ENCODE measurements at places on chromosomes 11 and 22. TPM values are rescaled to one million over a fixed set of nuclear protein-coding genes. Genes with fewer than 3 reads are reported as not detected.

DNA sequence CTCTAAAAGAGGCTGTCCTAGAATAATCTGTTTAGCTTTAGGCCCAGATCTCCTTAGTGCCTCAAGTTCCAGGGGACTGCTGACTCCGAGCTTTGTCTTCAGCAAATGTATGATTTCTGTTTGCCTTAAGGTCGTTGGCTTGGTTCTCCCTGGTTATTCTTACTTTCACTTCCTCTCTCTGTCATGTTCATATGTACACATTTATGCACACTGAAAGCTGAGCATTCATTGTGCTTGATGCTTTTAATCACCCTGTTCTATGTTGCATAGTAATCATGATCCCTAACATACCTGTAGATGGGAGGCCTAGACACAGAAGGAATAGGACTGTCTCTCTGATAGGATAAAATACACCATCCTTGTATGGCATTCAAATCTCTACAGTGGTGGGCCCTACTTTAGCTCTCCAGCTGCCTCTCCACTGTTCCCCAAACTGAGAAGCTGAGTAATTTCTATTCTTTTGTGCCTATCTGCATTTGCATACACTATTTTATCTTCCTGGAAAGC lies 7.2 kb downstream of the PPFIBP2 start:
- no peaks in the 10 kb centered on the region for H3K36me3 ChIP-seq
- peak overlapping the region; percentile 20 for H3K4me3 ChIP-seq
- DNase-seq = no peak
- no peaks in the 10 kb centered on the region for H3K4me1 ChIP-seq

GRCh38 chr22:41435560-41435959 lies 11.0 kb downstream of the TOB2 start:
- H3K4me1 ChIP-seq = peaks cover 5% of the 10 kb centered on the region
- DNase-seq = no peak
- no peak overlapping the region for H3K27ac ChIP-seq
- peaks cover 48% of the 10 kb centered on the region for H3K36me3 ChIP-seq

- DNase-seq = no peak
- H3K36me3 ChIP-seq = no peaks in the 10 kb centered on the region
- H3K27me3 ChIP-seq = no peaks in the 10 kb centered on the region
- H3K4me3 ChIP-seq = no peak overlapping the region
Measured at GRCh38 chr11:2752204-2752770, 52.5 kb upstream of the KCNQ1OT1 start.

GRCh38 chr11:68934666-68935065 lies 31.0 kb downstream of the IGHMBP2 start:
- H3K27ac ChIP-seq = no peak overlapping the region
- no peaks in the 10 kb centered on the region for H3K4me1 ChIP-seq
- peaks cover 55% of the 10 kb centered on the region for H3K36me3 ChIP-seq
- H3K4me3 ChIP-seq = no peak overlapping the region

DNA sequence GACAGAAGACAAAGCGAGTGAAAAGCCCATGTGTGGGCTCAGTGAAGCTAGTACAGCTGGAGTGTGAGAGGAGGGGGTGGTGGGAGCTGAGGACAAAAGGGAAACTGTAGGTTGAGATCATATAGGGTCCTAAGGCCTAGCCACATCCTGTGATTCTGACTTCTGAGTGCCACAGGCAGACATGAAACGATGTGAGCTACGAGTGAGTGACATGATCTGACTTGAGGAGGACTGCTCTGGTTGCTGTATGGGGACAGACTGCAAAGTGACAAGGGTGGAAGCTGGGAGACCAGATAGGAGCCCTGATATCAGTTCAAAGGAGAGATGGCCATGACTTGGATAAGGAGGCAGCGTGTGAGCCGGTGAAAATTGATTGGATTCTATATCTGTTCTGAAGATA lies 85.4 kb downstream of the MICAL2 start:
- H3K27ac ChIP-seq = peak overlapping the region; percentile 83
- no peaks in the 10 kb centered on the region for H3K36me3 ChIP-seq
- peaks cover 59% of the 10 kb centered on the region for H3K4me1 ChIP-seq
- peak overlapping the region; percentile 97 for H3K4me3 ChIP-seq
- DNase-seq = peak; percentile 63
- H3K27me3 ChIP-seq = no peaks in the 10 kb centered on the region

DNA sequence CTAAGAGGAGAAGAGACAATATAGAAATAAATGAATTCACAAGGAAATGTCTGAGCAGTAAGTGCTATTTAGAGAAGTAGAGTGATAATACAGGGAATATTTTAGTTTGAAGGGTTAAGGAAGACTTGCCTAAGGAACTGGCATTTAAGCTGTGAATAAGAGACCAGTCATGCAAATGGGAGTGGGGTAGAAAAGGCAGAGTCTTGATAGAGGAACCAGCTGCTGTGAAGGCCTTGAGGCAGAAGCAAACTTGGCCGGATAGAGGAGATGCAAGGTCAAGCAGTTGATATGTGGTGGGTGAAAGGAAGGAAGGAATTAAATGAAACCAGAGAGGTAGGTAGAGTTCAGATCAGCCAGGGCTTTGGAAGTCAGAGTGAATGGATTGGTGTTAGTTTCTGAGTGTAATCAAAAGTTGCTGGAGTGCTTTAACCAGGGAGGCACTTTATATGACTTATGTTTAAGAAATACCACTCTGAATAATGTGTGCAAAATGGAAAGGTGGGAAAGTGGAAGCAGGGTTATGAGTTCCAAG lies 198.4 kb upstream of the SESN3 start:
- no peaks in the 10 kb centered on the region for H3K4me1 ChIP-seq
- H3K36me3 ChIP-seq = no peaks in the 10 kb centered on the region
- H3K4me3 ChIP-seq = no peak overlapping the region
- DNase-seq = no peak
- H3K27ac ChIP-seq = no peak overlapping the region

GRCh38 chr11:70713988-70714665 lies 315.8 kb downstream of the CTTN start:
- no peak overlapping the region for H3K27ac ChIP-seq
- no peaks in the 10 kb centered on the region for H3K36me3 ChIP-seq
- no peaks in the 10 kb centered on the region for H3K27me3 ChIP-seq
- H3K4me3 ChIP-seq = no peak overlapping the region
- no peaks in the 10 kb centered on the region for H3K4me1 ChIP-seq

DNA sequence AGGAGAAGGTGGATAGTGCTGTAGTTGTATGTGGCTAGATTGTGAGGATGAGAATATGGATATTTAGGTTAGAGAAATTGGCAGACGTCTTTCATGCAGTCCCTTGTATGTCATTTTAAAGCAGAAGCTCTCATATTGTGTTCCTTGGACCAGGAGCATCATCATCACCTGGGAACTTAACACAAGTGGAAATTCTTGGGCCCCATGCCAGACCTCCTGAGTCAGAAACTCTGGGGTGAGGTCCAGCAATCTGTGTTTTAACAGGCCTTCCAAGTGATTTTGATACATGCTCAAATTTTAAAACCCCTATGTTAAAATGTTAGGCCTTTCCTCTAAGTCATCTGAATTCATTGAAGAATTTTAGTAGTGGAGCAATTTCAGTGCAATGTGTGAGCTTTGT lies 34.8 kb downstream of the JHY start:
- no peak overlapping the region for H3K4me3 ChIP-seq
- H3K36me3 ChIP-seq = no peaks in the 10 kb centered on the region
- DNase-seq = no peak
- no peaks in the 10 kb centered on the region for H3K27me3 ChIP-seq

DNA sequence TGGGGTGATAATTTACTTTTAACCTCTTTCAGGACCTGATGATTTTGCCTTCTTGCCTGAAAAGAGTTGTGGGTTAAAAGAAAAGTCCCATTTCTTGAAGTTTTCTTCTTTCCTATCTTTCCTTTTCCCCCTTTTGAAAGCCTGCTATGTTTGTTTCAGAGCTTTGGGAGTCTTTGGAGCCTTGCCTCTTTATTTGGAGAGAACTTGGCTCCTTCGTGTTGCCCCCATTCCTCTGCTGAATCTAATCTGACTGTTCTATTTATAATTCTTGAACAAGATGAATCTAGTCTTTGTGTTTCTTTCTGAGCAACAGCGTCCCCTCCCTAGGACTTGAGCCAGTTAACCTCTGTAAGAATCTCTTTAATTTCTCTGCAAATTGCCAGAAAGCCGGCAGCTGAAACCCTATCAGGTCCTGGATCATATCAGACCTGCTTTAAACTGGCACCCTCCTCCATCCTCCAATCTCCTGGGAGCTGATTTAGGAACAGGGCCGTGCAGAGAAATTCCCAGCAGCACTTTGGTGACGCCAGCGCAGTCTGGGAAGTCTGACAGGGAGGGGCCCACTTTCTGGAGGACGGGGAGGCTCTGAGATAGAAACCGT lies 289.1 kb upstream of the SORL1-AS1 start:
- no peak for DNase-seq
- H3K4me1 ChIP-seq = no peaks in the 10 kb centered on the region
- H3K36me3 ChIP-seq = no peaks in the 10 kb centered on the region
- H3K27me3 ChIP-seq = no peaks in the 10 kb centered on the region

GRCh38 chr11:122494221-122494620 lies 161.3 kb upstream of the UBASH3B start:
- no peaks in the 10 kb centered on the region for H3K36me3 ChIP-seq
- H3K27me3 ChIP-seq = no peaks in the 10 kb centered on the region
- DNase-seq = no peak
- H3K4me3 ChIP-seq = no peak overlapping the region
- no peaks in the 10 kb centered on the region for H3K4me1 ChIP-seq

DNA sequence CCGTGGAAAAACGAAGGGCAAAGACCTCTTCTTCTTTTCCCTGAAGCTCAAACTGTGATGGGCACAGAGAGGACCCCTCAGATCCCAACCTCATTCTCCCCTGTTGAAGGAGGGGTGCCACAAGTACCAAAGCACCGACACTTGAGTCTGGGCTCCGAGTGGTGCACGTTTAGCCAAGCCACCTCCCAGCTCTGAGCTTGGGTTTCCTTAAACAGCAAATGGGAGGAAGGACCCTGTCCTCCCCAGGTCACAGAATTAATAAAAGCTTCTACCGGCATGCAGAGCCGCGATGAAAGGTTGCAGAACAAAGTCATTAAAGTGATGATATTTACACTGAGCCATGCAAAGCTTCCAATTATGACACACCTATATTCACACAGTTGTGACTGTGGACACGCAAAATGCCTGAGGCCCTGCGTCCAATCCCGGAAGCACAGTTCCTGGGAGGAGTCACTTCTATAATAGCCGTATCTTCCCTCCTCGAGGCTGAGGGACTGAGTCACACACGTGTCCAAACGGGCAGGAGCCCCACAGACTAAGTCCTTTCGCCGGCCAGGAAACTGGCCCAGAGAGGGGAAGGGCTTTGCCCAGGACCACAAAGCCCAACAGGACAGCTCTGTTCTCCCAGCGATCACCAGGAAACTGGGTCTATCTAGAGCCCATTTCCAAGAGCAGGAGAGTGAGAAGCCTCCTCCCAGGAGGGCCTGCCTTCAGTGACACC lies 922 bp upstream of the CSNK1E start:
- H3K27ac ChIP-seq = peak overlapping the region; percentile 87
- H3K36me3 ChIP-seq = no peaks in the 10 kb centered on the region
- H3K4me3 ChIP-seq = peak overlapping the region; percentile 57
- H3K4me1 ChIP-seq = peaks cover 42% of the 10 kb centered on the region
- DNase-seq = no peak

GRCh38 chr22:32518848-32519247 lies 44.2 kb downstream of the FBXO7 start:
- H3K27me3 ChIP-seq = no peaks in the 10 kb centered on the region
- H3K4me1 ChIP-seq = no peaks in the 10 kb centered on the region
- no peak overlapping the region for H3K27ac ChIP-seq
- no peaks in the 10 kb centered on the region for H3K36me3 ChIP-seq
- H3K4me3 ChIP-seq = no peak overlapping the region
- DNase-seq = no peak

DNA sequence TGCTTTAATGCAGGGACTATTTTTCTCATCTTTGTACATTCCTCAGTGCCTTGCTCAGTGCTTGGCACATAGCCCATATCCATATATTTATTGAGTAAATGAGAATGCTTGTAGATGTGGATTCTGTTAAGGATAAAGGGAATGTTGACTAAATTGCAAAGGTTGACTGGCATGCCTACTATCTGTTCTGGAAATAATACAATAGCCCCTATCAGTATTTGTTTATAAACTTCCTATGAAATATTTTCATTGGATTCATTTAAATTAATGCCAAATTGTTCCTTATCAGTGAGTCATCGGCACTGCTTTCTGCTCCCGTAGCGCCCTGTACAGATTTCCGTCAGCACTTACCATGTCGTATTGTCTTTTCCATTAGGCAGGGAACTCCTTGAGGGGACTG lies 8.0 kb downstream of the RNF121 start:
- no peak for DNase-seq
- no peaks in the 10 kb centered on the region for H3K27me3 ChIP-seq
- no peaks in the 10 kb centered on the region for H3K4me1 ChIP-seq
- H3K36me3 ChIP-seq = peaks cover 6% of the 10 kb centered on the region

GRCh38 chr11:129285402-129285786 lies 90.3 kb upstream of the BARX2 start:
- H3K36me3 ChIP-seq = no peaks in the 10 kb centered on the region
- no peak for DNase-seq
- H3K27me3 ChIP-seq = peaks cover 10% of the 10 kb centered on the region
- no peaks in the 10 kb centered on the region for H3K4me1 ChIP-seq
- no peak overlapping the region for H3K4me3 ChIP-seq

DNA sequence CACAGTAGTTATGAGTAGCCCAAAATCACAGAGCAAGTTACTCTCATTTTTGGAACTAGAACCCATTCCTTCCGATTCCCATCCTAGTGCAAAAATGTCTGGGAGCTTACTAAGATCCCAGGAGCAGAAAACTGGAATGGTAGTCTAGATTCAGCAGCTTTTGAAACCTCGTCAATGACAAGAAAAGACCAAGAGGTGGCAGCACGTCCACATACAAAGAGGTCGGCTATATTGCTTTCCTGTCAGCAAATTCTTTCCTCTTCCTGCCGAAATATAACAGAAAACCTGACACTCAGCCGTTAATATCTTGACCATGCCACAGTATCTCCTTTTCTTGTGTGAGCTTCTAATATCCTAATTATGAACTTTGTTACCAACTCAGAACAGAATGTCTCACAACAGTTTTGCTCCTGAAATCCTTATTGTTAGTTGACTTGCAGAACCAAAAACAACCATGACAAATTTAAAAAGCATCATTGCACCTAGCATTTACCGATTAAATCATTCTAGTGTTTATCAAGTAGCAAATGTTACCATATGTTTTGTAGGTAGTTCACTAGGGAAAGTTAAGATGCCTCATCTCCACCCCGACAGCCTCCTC lies 92.8 kb upstream of the OR9G4 start:
- H3K4me1 ChIP-seq = no peaks in the 10 kb centered on the region
- no peaks in the 10 kb centered on the region for H3K36me3 ChIP-seq
- H3K27ac ChIP-seq = no peak overlapping the region
- peak; percentile 40 for DNase-seq

DNA sequence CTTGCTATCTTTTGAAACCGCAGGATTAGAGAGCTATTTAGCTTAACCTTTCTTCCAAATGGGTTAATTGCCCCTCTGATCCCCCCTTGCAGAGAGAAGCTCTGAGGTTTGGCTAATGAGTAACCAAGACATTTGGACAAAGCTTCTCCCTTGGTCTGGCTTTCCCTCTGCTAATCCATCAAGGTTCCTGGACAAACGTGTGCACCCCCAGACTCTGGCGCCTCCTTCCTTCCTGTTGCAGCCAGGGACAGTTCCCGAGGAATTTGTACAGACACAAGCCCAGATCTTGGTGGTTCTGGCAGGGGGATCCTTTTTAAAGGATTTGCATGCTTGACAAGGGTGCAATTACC lies 1.6 kb downstream of the KIAA1671 start:
- DNase-seq = no peak
- H3K4me1 ChIP-seq = peaks cover 14% of the 10 kb centered on the region
- no peak overlapping the region for H3K27ac ChIP-seq
- peaks cover 19% of the 10 kb centered on the region for H3K27me3 ChIP-seq
- no peaks in the 10 kb centered on the region for H3K36me3 ChIP-seq

The TEX12 gene
- total RNA-seq = 0.67 TPM

The TMEM191B gene
- total RNA-seq = 3.5 TPM

The NXPE4 gene
- total RNA-seq = not detected

The UPK2 gene
- not detected for total RNA-seq

The KLHL22 gene
- 55.6 TPM for total RNA-seq

The NRGN gene
- 58.8 TPM for total RNA-seq

The FIBIN gene
- not detected for total RNA-seq

The BBOX1 gene
- total RNA-seq = not detected

The GAL3ST3 gene
- total RNA-seq = not detected

All from CD4-positive, CD25-positive, alpha-beta regulatory T cell (primary cell).